ENCODE measurements at places on chromosomes 16 and 17.

DNA sequence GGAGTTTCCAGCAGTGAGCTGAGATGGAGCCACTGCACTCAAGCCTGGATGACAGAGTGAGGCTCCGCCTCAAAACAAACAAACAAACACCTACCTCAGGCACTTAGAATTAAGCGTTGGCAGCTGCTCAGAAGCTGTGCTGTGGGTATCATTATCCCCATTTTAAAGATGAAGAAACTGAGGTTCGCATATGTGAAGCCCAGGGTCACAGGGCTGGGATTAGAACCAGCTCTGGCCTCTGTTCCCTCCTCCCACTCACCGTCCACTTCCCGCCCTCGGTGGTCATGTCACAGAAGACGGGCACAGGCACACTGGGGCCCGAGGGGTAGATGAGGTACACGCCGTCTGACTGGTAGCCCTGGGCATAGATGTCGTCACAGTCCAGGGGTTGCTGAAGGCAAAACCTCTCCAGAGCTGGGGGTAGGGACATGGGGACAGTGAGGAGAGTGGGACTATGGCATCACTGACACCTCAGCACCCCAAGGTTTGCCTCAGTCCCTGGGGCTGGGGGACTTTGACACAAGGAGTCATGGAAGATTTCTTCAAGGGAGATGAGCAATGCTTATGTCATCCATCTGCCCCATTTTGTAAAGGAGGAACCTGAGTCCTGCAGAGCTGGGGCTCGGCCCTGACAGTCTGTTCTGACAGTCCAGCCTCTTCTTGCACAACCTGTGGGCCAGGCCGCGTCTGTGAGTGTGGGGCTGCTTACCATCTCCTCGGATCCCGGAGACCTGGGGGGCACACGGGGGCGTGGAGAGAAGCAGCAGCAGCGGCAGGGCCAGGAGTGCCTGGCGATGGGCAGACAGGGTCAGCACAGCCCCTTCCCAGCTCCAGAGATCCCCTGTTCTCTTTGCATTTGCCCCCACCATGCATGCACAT, 700 bp downstream of the MFAP4 start:
- peak; percentile 4 for DNase-seq

DNA sequence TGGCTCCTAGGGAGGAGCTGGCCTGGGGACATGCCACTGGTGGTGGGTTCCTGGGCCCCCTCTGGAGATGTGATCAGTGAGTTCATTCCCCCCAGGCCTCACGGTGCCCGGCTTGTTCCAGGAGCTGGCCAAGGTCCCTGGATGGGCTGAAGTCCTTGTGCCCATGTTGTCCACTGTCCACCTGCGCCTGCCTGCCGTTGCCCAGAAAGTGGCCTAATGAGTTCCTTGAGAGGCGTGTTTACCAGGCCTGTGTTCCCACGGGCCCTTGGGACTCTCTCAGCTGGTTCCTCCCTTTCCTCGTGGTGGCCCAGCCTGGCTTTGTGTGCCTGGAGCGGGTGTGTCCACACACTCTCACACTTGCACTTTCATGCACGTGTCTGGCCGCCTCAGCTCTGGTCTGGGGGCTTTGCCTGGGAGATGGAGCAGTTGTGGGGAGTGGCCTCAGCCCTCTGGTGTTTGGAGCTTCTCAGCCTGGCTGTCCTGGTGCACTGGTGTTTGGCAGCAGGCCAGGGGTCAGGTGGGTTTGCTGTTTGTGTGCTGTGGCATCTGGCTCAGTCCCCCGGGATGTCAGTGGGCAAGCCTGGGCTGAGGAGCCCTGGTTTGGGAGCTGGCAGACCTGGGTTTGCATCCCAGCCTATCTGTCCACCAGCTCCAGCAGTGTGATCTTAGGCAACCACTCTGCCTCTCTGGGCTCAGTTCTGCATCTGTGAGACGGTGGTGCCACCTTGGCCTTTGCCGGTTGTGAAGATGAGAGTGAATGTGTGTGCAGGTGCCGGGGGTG, 18.0 kb downstream of the ADCY7 start:
- DNase-seq: no peak

- no peak for DNase-seq
These were observed 40.3 kb downstream of the NDE1 start for GRCh38 chr16:15690296-15690695.

DNA sequence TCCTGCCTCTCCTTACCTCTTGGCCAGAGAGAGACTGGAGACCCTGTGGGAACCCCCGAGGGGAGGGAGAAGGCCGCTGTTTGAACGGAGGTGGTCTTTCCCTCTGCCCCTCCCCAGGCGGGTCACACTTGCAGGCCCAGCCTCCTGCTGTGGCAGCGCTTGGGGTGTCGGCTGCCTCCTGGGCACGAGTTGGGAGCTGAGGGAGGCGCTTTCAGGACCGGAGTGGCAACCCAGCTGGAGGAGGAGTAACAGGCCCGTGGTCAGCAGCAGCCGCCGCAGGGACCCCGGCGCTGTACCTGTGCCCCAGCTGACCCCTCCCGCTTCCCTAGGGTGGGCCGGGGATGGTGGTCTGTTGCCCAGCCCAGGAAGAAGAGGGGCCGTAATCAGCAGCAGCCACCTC, 278.3 kb downstream of the SEC14L1 start:
- DNase-seq: no peak

GRCh38 chr16:10182222-10183053, at the start of gene GRIN2A:
Gene GRIN2A, minus strand, starts transcription at chr16:10182428. Its CDS starts 2,017 bp downstream, at chr16:10180411.
- DNase-seq: no peak

- no peak for DNase-seq
These were observed 20.7 kb upstream of the MED13 start for GRCh38 chr17:62085511-62086408.

DNA sequence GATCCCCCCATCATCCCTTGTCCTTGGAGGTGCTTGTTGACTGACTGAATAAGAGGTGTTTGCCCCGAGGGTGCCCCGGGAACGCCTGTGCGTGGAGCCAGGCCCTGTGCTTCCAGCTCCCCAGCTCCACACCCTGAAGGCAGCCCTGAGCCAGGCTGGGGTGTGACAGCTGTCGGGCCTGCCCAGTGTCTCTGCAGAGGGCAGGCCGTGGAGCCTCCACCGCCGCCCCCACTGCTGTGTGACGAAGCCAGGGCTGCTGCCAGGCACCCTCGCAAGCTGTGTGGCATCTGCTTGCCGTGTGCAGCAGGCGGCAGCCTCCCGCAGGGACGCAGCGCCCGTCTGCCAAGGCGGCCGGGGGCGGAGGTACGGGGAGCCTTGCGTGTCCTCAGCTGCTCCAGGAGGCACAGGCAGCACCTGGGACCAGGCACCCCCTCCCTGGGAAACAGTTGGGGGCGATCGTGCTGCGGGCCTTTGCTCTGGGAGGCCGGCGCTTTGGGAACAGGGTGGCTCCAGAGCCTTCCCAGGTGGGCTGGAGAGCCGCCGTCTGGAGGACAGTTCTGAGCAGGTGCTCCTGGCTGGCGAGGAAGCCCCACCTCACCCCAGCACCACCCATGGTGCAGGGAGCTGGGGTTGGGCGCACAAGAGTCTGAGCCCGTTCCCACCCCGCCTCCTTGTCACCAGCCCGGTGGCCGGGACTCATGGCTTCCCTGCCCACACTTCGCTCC, 26.6 kb downstream of the GSE1 start:
- DNase-seq: no peak

GRCh38 chr17:8835631-8836364, 31.7 kb downstream of the PIK3R6 start:
- DNase-seq: no peak

DNA sequence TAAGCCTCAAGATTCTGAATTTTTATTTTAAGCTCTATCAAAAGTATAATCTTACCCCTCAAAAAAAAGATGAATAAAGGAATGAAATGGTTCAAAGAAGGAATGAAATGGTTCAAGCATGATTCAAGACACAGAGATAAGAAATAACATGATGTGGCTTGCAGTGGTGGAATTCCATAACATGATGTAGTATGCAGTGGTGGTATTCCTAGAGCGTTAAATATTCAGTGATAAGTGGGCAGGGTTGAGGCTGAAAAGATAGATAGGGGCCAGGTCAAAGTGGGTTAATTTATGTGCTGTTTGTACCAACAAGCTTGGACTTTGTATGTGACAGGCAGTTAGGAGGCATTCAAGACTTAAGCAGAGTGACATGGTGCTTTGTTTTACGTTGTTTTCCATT, 29.6 kb downstream of the TNRC6A start:
- no peak for DNase-seq

DNA sequence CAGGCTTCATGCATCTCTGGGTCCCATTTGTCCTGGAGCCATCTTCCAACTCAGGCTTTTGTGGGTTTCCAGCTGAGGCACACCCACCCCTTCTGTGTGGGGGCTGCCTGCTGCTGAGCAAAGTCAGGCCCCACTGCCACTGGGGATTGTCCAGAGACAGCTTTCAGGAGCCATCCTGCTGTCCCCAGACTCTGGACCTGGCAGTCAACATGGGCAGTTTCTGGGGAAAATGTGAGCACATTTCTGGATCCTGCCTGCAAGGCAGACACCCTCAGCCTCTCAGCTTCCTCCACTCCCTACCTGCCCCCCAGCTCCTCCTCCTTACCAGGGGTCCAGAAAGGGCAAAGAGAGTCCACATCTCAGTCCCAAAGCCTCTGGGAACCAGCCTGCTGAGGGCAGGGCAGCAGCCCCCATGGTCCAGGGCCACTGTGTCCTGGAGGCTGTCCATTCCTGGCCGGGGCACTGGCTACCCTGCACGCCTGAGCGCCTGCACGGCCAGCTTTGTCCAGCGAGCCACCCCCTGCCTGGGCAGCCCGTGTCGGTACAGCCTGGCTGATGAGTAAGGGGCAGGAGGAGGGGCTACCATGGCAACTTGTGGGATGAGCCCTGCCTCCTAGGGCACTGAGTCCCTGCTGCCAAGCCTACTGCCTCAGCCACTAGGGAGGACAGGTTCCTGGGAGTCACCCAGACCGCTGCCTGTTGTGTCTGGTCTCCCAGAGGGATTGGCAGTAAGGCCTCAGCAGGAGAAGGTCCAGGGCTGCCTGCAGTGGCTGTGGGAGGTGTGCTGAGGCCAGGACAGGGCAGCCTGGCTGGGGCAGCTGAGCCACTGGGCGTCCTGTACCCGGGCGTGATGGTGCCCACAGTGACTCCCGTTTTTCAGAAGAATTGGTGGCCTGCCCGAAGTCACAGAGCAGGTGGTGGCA, at the start of gene SLC47A2:
Gene SLC47A2 (minus strand): TSS at position 477 of the 923 bp plus-strand sequence. CDS start 29 bp downstream, at position 448.
- no peak for DNase-seq

DNA sequence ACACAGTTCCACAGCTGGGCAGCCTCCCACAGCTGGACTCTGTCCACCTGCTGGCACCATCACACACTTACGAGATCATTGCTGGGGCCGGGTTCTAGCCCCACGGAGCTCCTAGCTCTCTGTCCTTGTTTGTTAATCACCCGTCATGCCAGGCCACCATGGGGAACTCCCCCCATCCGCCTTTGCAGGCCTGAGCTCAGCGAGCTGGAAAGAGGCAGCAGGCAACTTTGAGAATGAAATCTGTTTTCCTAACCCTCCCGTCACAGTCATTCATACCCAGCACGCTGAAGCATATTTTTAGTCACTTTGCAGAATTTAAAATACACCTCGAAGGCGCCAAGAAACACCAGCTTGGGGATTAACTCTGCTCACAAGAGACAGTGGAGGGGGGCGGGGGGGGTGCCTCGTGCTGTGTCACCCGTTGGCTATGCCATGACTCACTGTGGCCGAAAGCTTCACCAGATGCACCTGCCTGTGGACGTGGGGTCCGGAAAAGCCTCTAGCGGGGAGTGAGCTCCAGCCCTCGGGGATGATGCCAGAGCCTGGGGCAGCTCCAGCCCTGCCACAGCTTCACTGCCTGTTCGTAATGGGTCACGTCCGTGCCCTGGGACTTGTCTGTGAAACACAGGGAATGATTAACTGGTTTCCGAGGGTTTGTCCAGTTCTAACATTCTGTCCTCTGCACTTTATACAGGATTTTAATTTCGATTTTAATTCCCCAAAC, 1.4 kb upstream of the SPNS2 start:
- DNase-seq: no peak

GRCh38 chr16:59470556-59470955, 736.4 kb upstream of the GOT2 start:
- DNase-seq: no peak

GRCh38 chr17:9105068-9105868, 84.0 kb downstream of the NTN1 start:
- no peak for DNase-seq

DNA sequence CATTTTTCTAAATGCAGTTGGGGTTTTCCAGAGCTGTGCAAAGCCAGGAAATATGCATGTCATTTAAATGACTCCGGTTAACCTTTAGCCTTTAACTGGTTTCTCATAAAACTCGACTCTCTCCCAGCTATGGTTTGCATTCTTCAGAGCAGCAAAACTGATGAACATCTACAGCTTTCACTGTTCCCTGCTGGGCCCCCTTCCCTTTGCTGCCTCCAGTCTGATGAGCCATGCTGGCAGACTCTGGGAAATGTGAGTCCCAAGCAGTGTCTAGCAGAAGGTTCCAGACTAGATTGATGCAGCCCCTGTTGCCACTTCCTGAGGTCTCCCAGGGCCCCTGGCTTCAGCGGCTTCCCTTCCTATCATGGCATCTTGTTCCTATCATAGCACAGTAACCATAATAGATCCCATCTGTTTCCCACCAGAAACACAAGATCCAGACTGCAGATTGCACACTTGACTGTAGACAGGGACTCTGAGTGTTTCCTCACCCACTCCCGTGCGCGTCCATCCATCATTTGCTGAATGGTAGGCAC, 135.4 kb downstream of the CLEC16A start:
- DNase-seq: no peak

DNA sequence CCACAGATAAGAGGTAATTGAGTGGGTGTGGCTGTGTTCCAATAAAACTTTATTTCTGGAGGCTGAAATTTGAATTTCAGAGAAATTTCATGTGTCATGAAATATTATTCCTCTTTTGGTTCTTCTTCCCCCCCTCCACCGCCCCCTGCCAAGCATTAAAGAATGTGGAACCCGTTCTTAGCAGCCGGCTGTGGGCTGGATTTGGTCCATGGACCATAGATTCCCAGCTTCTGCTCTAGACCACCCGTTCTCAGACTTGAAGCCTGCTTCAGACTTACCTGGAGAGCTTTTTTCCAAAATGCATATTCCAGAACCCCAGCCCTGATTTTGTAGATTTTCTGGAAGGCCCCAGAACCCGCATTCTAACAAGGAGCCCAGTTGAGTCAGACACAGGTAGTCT, 15.1 kb upstream of the LASP1NB start:
- no peak for DNase-seq

DNA sequence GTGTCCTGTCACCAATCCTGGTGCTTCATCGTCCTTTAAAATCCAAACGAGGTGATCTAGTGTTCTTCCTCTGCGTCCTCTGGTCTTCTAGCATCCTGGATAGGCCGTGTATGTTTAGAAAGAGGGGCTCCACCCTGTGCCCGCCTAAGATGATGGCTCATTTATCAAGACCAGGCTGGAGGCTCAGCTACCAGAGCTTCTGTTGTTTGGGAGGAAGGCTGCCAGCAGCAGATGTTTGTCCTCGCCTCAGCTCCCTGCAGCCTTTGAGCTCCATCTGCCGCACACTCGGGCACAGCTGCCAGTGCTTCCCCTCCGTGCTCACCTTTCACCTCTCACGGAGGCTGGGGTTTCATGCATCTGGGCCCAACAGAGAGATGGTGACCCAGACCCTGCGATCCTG, 954.7 kb upstream of the RBFOX1 start:
- no peak for DNase-seq

- DNase-seq: no peak
These were observed 165.6 kb downstream of the SPECC1 start for GRCh38 chr17:20174588-20175265.

- DNase-seq: no peak
These were observed 126.6 kb upstream of the KCNJ16 start for GRCh38 chr17:69948406-69948805.

- no peak for DNase-seq
These were observed 179.3 kb upstream of the CIBAR2 start for GRCh38 chr16:85291302-85292148.

All from NCI-H1105 treated with DMSO at 0.1 percent for 48 hours (cell line).